ENCODE measurements at places on chromosomes 7 and 10.

DNA sequence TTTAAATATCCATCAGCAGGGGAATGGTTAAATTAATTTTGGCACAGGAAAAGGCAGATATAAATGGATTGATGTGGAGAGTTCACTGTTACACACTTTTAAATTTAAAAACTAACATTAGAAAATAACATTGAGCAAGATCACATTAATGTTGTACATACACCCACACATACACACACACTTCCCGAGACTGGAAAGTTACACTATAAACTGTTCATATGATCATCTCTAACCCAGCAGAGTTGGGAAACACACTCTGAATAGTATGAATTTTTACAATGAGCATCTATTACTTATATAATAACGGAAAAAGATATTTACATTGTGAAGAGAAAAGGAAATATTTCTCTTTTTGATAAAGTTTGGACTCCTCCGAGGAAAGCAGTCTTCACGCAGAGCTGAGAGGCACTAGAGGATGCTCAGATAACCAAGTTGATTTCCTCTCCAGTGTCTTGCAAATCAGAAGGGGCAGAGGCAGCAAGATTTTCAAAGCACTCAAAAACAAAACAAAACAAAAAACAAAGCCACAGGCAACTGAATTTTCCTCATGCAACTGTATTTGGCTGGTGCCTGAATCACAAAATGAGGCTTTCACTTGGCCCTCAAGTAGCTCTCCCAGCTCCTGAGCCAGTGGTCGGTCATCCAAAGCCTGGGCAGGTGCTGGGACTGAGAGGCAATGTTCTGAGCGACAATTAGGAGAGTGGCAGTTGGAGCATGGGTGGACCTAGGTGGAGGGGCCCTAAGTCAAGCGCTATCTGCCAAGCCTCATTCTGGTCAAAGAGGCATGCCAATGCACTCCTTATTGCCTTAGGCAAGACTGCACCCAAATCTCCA is 10.5 kb upstream of the GATAD1 start:
- DNase-seq = no peak

DNA sequence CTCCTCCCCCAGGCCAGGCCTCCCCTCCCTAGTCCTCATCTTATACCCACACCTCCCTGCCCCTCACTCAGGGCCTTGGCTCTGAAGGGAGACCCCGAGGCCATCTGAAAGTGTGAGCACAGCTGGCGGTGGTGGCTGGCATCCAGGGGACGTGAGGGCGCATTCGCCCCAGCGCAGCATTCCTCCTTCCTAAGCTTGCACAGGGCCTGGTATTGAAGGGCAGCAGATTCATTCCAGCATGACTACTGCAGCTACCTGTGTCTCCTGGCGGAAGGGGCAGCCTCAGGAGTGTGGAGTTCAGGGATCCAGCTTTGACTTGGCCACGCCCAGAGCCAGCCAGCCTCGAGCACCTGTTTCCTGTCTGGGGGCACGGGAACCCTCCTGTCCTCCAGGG is 72.6 kb downstream of the PARP12 start:
- no peak for DNase-seq

- no peak for DNase-seq
Measured at GRCh38 chr10:24449321-24449740, 240.4 kb downstream of the KIAA1217 start.

DNA sequence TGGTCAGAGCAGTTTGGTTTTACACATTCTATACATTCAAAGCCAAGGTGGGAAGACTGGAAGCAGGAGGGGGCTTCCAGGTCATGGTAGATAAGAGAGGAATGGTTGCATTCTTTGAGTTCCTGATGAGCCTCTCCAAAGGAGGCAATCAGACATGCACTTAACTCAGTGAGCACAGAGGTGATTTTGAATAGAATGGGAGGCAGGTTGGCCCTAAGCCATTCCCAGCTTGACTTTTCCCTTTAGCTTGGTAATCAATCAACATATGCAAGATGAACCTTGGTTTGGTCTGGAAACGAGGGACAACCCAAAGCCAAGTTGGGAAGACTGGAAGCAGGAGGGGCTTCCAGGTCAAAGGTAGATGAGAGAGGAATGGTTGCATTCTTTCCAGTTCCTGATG is 31.4 kb downstream of the TCERG1L start:
- no peak for DNase-seq

- no peak for DNase-seq
Measured at GRCh38 chr7:16092711-16093110, 328.6 kb downstream of the CRPPA start.

- DNase-seq = no peak
Measured at GRCh38 chr7:25562673-25563182, 334.4 kb upstream of the NPVF start.

DNA sequence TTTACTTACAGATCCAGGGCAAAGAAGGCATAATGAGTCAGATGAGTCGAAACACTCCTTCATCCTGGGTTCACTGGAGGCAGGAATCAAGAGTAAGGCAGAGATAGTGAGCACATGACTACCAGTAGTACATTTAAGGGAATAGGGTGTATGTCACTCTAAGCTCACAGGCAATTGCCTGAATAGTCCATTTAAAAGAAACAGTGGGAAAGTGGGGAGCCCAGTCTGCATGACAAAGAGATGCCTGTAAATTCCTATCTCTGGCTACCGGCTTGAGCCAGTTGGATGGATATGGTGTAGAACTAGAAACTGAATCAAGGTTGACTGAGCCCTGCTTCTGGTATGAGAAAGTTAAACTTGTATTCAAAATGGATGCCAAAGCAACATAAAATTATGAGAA is 861.5 kb upstream of the ZWINT start:
- no peak for DNase-seq

Measured in NB4 (cell line).